Cortex of kidney (tissue), 1 donor: ENCODE measurements at places on chromosomes 5 and 9.

- DNase-seq, result no peak
Measured at GRCh38 chr9:134475011-134475790, 148.9 kb downstream of the RXRA start.

DNA sequence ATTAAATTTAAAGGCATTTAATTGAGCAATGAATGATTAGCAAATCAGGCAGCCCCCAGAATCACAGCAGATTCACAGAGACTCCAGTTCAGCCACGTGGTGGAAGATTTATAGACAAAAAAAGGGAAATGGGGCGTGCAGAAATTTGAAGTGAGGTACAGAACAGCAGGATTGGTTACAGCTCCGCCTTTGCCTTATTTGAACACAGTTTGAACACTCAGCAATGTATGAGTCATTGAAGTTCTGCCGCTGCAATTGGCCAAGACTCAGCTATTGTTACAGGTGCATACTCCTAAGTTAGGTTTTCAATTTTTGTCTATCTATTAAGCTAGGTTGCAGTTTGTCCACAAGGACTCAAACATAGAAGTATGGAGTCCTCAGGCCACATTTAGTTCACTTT is 157.7 kb upstream of the SLC12A2 start:
- no peak for DNase-seq

- no peak for DNase-seq
Measured at GRCh38 chr5:53164478-53165165, 55.1 kb upstream of the MOCS2 start.

DNA sequence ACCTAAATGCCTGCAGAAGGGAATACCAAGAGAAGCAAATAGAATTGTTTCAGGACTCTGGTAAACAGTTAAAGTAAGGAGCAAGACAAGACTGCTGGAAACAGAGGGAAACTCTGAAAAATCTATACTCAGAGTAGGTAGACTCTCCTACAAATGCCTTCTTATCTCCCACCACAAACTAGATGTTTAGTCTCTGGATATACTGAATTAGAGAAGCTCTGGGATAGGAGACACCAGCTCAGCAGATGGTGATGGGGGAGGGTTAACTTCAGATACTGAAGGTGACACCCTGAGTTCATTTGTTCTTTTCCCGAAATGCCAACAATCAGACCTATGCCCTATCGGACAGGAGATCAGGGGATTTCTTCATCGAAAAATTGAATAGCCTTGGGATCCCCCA is 54.1 kb upstream of the CHD1 start:
- no peak for DNase-seq

- no peak for DNase-seq
Measured at GRCh38 chr9:98877311-98877710, 66.4 kb upstream of the COL15A1 start.

- no peak for DNase-seq
Measured at GRCh38 chr9:123456011-123456410, 100.0 kb downstream of the CRB2 start.

DNA sequence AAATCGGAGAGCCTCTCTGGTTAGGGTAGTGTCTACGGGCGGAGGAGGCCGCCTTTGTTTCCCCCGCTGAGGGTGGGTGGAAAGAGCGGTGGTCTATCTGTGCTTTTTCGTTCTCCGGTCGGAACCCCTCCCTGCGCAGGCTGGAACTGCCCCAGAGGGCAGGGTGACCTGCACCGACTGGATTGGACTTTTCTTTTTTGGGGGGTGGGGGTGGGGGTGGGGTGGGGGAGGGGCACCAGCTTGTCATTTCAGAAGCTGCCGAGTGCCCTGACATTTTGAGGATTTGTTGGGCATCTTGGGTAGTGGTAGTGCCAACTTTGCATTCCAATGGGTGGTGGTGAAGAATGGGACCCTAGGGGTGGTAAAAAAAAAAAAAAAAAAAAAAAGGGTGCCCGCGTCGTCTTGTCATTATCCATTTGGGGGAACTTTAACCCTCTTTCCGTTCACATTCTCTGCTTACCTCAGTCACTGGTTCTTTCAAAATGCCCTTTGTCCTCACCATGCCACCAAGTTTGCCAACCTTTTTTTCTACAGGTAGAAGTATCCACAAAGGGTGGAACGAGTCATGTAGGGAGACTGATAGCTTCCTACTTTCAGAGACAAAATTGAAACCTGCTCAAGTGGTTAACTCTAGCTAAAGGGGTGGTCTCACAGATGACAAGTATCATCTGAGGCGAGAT is 1.3 kb downstream of the UBE2R2 start:
- no peak for DNase-seq

GRCh38 chr5:73912821-73913271 is 286.9 kb downstream of the ARHGEF28 start:
- DNase-seq, result no peak

DNA sequence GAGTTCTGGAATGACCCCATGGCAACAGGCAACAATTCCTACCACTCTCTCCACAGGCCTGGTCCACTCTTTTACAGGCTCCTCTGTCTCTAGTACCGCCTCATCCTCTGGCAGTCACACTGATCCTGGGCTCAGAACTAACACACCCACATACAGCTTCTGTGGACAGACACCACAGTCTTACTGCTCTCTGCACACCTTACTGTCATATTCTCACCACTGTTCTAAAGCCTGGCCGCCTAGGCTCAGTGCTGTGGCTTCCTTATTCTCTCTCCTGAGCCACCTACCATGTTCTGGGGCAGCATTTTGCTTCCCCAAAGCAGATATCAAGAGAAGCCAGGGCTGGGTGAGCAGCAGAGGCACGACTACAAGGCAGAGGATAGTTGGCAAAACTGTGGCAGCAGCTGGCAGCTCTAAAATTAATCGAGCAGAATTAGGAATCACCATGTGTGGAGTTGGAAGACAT is 14.8 kb downstream of the REEP5 start:
- DNase-seq, result no peak

- DNase-seq, result no peak
Measured at GRCh38 chr5:38547257-38547656, 9.2 kb downstream of the LIFR start.

- DNase-seq, result no peak
Measured at GRCh38 chr5:149345892-149346222, 558 bp downstream of the GRPEL2 start.

GRCh38 chr5:67409126-67409777 is 212.7 kb upstream of the CD180 start:
- DNase-seq, result no peak

DNA sequence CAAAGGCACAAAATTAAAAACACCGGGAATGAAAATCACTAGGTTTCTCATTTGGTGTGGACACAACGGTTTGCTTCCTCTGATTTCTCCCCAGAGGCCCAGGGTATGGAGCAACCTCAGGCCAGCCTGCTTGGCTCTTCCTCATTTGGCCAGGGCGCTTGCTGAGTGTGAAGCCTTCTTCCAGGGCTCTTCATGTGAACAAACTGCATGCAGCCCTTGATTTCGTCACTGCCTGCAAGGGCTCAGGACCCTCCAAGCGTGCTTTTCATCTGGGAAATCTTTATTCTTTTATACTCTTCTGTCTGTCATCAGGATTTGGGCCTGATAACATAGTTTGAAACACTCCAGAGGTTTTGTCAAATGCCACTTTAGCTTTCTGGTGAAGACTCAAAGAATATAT is 122.6 kb upstream of the KLF4 start:
- DNase-seq, result no peak

- no peak for DNase-seq
Measured at GRCh38 chr9:80615964-80616363, 1044.2 kb downstream of the TLE4 start.

- no peak for DNase-seq
Measured at GRCh38 chr9:110638381-110638954, 30.1 kb upstream of the MUSK start.

- DNase-seq, result no peak
Measured at GRCh38 chr5:154779105-154779504, 23.9 kb downstream of the LARP1 start.

- no peak for DNase-seq
Measured at GRCh38 chr5:75566710-75567309, 44.4 kb upstream of the ANKDD1B start.

DNA sequence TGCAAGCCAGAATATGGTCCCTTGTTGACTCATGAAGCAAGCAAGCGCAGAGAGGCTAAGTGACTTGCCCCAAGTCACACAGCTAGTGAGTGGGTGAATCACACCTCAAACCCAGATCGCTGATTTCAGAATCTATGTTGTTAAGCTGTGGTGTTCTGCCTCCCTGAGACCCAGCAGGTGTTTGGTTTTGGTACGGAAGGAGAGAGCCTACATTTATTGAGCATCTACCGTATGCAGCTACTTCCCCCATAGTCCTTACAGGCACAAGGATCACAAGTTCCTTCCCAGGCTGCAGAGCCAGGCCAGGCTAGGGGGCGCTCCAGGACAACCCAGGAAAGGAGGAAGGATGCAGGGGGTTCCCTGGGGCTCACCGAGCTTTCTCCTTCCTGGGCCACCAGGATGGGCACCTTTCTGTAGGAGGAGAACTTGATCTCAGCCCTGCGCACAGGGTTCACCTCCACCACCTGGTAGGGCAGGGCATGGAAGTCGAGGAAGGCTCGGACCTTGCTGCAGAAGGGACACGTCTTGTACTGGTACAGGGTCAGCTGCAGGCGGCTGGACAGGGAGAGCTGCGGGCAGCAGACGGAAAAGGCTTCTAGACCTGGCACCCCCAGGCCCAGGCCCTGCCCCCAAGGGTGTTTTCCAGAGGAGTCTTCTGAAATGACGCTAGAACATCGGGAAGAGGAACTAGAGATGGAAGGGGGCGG is 2.5 kb downstream of the PTGES2 start:
- DNase-seq, result no peak

GRCh38 chr5:90875456-90875855 is 316.9 kb downstream of the ADGRV1 start:
- DNase-seq, result no peak

GRCh38 chr9:101315112-101315450 is 69.7 kb downstream of the BAAT start:
- no peak for DNase-seq

- no peak for DNase-seq
Measured at GRCh38 chr5:90473396-90474234, 956 bp downstream of the MBLAC2 start.

GRCh38 chr9:111661802-111662521 is 557 bp downstream of the GNG10 start:
- DNase-seq, result peak; percentile 5

GRCh38 chr5:88825584-88826315 is 57.2 kb downstream of the MEF2C start:
- DNase-seq, result no peak

- DNase-seq, result no peak
Measured at GRCh38 chr9:133333011-133333410, 3.0 kb downstream of the SURF6 start.

- no peak for DNase-seq
Measured at GRCh38 chr5:101878190-101878589, 417.9 kb downstream of the SLCO4C1 start.

GRCh38 chr5:142939884-142940283 is 169.7 kb downstream of the ARHGAP26 start:
- no peak for DNase-seq
